G401 (cell line): ENCODE measurements at places on chromosomes 5 and 9.

DNA sequence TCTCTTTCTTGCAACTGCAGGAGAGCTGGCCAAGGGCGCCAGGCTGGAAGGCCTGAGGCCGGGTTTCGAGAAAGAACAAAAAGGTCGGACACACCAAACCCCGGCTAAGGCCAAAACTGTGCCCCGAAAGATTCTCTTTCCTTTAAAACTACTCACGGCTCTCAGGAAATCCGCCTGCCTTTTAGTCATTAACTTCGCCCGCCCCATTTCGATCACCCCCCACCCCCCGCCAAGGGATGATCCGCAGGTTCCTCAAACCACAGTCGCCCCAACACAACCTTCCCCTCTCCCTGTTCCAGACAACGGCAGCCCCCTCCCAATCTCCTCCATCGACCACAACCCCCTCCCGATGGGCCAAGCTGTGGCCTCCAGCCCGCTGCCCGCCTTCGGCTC, 536 bp downstream of the FEM1C start:
- DNase-seq = no peak

GRCh38 chr5:109247986-109248385, 161.8 kb downstream of the PJA2 start:
- DNase-seq = no peak

DNA sequence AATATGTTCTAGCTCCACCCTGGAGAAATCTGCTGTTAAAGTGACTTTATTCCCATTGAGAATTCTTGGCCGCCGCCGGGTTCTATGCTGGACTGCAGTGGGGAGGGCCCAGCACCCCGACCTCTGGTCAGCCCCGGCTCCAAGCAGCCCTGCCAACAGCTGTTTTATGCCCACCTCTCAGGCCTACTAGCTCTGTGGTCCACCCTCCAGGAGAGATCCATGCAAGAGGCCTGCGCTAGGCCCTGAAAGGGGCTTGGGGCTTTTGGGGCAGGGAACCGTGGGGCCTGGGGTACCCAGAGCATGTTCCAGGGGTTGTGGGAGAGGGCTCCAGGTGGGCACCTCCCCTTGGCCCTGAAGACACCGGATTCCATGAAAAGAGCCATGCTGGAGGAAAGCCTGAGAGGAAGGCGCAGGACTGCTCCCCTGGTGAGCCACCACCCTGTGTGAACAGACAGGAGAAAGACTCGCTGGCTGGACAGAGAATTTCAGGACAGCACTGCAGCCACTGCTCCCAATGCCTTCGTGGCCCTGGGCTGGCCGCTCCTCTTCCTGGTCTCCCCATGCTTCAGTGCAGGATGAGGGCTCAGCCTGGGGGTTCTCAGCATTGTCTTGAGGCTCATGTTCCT, 44.6 kb upstream of the RUFY1 start:
- no peak for DNase-seq

GRCh38 chr9:94445863-94446262, 109.0 kb upstream of the PCAT7 start:
- no peak for DNase-seq

GRCh38 chr5:154199263-154199662, 8.7 kb downstream of the GALNT10 start:
- DNase-seq = no peak

- DNase-seq = peak; percentile 34
These were observed 3.8 kb downstream of the RHOBTB3 start for GRCh38 chr5:95734906-95735305.

DNA sequence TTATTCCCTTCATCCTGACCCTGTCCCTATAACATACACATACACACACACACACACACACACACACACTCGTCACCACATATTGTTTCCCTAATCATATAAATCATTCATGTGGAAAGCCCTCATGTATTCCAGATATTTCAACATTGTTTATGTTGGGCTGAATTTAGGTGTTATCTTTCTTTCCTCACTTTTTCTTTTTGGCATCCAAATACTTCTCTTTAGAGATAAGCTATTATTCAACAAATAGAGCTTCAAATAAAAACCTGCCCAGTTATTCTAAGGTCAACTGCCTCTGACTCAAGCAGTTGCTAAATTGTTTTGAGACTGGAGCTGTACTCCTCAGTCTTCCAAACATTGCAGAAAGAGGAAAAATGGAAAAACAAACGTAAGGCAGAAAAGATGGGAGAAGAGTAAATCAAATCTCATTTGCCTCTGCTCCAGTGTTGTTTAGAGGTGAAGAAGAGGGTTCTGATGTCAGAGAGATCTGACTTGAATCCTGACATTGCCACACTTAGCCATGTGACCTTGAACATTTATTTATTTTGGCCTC, 215.7 kb downstream of the GAS1 start:
- no peak for DNase-seq

GRCh38 chr5:72096602-72097188, 10.6 kb upstream of the MAP1B start:
- no peak for DNase-seq
